ENCODE measurements at places on chromosomes 11 and 22.
A peak's percentile ranks its signal among the peaks of the same experiment; 100 is the strongest.

- no peak for DNase-seq
Observed at GRCh38 chr11:12292766-12293165, 84.6 kb upstream of the PARVA start.

DNA sequence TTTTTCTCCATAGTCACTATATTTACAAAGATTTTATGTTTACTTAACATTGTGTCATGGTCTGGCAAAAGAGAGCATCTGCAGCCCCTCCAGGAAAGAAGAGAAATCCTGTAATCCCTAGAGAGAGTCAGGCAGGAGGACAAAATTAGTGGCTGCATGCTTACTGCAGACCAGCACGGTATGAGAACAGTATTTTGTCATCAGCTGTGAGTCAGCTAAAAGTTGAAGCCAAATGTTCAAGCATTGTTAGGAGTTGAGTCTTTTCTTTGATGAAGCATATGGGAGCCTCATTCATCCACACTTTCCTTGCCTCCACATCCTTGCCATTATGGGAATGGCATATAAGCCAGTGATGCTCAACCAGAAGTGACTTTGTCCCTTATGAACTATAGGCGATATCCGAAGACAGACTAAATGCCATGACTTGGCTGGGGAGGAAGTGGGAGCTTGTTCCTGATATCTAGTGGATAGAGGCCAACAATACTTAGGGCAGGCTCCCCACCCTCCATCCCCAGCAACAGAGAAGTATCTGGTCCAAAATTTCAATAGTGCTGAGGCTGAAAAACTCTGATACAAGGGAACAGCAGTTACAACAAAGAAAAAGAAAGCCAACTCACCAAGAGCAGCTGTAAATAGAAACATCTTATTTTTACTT is 112.0 kb upstream of the OR5AK2 start:
- DNase-seq: peak; percentile 42

- DNase-seq: no peak
Observed at GRCh38 chr11:101586965-101587364, 3.2 kb upstream of the TRPC6 start.

GRCh38 chr11:1448882-1449281 is 37.7 kb downstream of the MOB2 start:
- DNase-seq: no peak

DNA sequence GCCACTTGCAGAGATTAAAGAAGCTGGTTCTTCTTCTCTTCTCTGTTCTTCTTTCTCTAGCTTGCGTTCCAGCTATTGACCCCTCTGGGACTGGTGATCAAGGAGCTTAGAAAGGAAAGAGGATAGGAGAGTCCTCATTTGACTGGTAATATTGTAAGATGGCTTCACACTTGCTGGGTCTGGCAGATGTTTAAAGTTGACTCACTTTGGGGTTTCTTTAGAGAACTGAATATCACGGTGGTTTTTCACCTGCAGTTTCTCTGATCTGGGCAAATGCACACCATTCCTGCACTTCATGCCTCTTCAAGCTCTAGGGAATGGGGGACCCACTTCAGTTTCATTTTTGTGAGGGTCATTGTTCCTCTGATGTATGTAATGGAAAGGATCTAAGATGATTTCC is 41.8 kb upstream of the DEUP1 start:
- DNase-seq: no peak

GRCh38 chr11:1879342-1879940 is 12.3 kb downstream of the PRR33 start:
- DNase-seq: no peak

DNA sequence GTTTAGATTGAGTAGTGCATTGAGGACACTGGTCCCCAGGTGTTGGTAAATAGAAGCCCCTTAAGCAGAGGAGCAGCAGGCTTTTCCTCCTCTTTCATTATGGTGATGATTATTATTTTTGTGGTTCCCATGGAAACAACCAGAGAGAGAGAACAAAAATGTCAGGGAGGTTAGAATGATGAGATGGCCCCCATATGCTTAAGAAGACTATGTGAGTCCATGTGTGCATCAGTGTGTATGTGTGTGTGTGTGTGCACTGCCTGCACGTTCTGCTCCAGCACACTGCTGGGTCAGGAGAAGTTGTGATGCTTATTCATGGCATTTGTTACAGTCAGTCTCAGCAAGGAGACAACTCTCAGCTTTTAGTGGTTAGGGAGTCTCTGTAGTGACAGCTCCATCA is 724.2 kb downstream of the NTM start:
- no peak for DNase-seq

DNA sequence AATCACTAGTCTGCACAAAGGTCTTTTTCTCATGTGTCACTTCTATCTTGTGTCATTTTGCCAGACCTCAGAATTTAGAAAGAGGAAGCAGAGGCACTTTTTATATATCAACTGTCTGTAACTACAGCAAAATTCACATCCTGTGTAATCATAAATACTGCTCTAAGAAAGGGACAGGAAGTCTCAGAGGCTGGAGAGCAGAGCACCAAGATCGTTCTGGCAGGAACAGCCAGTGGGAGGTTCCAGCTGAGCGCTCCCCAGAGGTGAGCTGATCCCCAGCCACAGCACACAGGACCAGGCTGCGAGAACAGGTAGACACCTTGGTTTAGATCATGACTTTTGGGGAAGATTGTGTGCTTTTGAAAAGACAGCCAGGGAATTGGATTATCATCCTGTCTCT is at the start of gene MS4A7:
TSS of gene MS4A7 (plus strand) at position 179 of the 400 bp plus-strand sequence. CDS start 4,610 bp downstream, outside the sequence.
- DNase-seq: no peak

DNA sequence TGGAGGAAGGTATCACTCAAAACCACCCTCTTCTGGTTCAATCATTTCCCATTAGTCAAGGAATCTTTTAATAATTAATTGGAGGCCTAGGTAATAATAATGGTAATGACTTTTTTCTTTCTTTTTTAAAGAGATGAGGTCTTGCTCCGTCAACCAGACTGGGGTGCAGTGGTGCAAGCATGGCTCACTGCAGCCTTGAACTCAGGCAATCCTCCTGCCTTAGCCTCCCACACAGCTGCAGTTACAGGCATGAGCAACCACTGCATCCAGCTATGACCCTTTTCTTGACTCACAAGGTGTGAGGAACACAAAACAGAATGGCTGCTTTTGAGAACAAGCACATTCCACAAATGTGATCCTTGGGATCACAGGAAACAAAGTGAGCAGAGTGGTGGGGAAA is 3.6 kb downstream of the POLDIP3 start:
- DNase-seq: no peak

DNA sequence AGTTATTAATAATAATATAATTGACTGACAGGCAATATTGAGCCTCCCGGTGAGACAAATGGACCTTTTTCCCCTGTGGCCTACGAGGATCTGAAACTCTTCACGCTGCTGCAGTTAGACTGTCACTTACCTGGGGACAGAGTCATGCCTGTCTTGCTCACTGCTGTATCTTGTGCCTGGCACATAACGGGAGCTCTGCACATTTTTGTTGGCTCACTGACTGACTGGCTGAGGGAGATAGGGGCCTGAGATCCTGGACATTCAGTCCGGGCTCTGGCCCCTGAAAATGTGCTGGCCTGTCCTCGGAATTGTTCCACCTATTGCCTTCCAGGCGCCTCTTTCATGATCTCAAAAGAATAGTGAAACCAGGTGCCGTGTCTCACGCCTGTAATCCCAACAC is 743 bp upstream of the CD3D start:
- no peak for DNase-seq

GRCh38 chr11:78417888-78418583 is 416 bp upstream of the GAB2 start:
- DNase-seq: peak; percentile 86

Data from fibroblast of skin of abdomen (primary cell).